ENCODE measurements at places on chromosomes 2 and 18. TPM values are rescaled to one million over a fixed set of nuclear protein-coding genes. Genes with fewer than 3 reads are reported as not detected.

DNA sequence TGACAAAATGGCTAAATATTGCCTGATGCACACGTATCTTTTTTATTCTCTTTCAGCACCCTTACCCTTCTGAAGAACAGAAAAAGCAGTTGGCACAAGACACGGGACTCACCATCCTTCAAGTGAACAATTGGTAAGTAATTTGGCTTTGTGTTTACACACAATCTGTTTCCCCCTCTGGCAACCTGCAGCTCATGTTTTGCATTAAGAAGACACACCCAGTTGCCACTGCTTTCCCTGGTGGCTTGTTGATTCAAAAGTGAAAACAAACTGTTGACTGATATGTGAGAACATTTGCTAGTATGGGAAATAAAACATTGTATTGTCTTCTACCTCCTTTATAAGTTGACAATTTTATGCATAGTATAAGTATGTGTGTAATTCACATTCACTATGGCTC, 113.0 kb downstream of the MEIS1 start:
- DNase-seq = no peak

DNA sequence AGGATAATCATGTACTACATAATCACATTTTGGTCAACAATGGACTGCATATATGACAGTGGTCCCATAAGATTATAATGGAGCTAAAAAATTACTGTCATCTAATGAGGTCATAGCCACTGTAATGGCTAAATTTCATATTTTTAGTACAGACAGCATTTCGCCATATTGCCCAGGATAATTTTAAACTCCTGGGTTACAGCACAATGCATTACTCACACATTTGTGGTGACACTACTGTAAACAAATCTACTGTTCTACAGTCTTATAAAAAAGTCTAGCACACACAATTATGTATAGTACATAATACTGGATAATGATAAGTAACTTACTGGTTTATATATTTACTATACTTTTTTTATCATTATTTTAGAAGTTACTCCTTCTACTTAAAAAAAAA, 12.8 kb downstream of the EIF2AK2 start:
- DNase-seq = no peak

DNA sequence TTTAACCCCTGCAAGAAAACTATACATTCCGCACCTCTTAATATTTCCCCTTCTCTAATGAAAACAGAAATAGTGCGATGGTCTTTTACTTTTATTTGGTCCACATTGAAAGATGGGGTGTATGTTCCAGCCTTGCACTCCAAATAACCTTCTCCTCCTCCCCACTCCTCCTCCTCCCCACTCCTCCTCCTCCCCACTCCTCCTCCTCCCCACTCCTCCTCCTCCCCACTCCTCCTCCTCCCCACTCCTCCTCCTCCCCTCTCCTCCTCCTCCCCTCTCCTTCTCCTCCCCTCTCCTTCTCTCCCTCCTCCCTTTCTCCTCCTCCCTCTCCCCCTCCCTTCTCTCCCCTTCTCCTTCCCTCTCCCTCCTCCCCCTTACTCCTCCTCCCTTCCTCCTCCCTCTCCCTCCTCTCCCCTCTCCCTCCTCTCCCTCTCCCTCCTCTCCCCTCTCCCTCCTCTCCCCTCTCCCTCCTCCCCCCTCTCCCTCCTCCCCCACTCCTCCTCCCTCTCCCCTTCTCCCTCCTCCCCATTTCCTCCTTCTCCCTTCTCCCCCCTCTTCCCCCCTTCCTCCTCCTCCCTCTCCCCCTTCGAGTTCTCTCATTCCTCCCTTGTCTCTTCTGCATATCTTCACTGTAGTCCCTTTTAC, 70.4 kb downstream of the ZNF532 start:
- no peak for DNase-seq

DNA sequence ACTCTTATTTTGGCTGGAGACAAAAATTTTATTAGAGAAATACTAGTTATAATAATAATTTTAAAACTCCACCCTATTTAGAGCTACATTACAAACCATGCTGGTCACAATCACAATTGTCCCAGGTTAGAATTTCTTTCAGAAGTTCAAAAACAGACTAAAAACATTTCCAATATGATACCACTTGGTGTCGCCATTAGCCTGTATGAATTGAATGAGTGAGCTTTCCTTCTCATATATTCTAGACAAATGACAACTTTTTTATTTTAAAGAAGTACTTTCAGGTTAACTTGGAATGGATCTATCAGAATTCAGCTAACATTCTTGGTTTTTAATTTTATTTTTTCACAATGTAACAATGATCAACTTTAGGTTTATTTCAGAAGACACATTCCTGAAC, 48.0 kb downstream of the SERPINB8 start:
- no peak for DNase-seq

- DNase-seq = peak; percentile 78
Observed at GRCh38 chr2:238159661-238160205, 963 bp downstream of the ERFE start.

DNA sequence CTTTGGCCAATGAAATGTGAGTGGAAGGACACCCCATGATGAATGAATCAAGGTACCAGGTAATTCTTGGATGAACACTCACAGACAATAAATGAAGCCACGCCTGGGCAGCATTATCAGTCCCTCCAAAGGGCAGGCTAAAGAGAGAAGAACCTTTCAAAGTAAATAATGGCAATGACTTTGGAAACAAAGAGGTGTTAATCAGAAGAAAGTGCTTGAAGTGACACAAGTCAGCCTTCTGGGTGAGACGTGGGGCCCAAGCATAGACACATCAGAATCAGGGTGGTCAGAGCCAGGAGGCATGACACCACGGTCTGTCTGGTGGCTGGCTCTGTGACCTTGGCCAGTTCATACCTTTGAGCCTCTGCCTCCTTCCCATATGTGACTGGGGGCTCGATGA, 103.3 kb downstream of the POLR1A start:
- peak; percentile 3 for DNase-seq

DNA sequence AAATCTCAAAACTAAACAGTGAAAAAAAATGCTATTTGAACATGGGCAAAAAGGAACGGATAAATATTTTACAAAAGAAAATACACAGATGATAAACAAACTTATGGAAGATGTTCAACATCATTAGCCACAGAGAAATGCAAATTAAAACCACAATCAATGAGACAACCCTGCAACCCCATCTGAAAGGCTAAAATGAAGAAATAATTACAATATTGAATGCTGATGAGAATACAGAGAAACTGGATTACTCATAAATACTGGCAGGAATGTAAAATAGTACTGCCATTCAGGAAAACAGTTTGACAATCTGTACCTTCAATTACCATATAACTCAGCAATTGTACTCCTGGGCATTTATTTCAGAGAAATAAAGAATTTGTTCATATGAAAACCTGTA, 193.1 kb upstream of the UBE2E3 start:
- no peak for DNase-seq

DNA sequence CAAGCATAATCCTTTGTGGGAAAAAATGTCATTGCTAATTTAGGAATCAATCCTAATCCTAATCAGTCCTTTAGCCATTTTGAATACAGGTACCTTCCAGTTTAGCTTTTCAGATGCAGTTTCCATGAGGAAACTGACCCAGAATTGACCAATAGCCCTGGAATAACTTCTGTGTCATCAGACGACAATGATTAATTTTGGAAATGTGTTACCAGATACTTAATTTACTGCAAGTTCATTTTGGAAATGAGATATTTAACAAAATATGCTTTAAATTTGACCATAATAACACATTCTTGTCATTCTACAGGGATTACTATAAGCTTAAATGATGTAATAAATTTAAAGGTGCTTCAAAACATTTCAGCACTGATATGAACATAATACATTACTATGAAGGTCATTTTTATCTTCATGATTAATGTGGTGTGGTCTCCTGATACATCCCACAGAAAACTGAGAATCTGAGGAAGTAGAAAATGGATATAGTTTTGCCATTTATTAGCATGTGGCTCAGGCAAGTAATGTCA, 129.8 kb upstream of the SH3BP4 start:
- no peak for DNase-seq

- no peak for DNase-seq
Observed at GRCh38 chr2:56444339-56444738, 260.5 kb downstream of the CCDC85A start.

- no peak for DNase-seq
Observed at GRCh38 chr2:23593752-23594459, 208.9 kb downstream of the KLHL29 start.

- DNase-seq = no peak
Observed at GRCh38 chr18:70417847-70418246, 129.0 kb downstream of the SOCS6 start.

GRCh38 chr2:164054651-164055050, 318.8 kb upstream of the FIGN start:
- no peak for DNase-seq

DNA sequence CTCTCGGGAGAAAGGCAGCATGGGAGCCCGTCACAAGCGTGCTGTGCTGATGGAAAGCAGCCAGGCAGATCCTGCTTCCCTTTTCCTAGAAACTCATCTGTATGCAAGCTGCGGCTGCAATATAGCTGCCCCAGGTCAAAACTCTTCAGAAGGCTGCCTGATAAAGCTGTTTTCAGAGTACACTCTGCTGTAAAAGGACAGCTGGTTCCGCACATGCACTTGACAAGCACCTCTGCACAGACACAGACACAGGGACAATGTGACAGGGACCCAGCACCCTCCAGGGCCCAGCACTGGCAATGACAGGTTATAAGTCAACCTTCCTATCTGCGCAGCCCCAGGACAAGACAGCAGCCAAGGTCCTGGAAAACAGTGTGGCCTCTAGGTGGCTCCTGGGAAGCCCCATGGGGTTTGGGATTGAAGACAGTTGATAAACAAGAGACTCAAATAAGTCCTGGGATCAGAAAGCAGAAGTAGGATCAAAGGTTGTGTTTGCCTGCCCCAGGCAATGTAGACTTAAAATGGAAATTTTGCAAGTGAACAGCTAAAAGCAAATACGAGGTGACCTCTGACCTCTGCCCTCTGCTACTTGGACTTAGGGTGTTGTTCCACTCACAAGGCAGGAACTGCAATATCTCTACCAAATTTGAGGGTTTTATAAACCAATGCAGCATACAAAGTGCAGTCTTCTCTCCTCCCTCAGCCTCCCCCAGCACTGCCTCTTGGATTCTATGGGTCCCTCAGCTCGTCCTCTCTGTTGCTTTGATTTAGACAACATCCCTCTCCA, 16.9 kb downstream of the SLC66A2 start:
- DNase-seq = peak; percentile 82

- DNase-seq = no peak
Observed at GRCh38 chr2:201472411-201472810, 20.9 kb downstream of the STRADB start.

- DNase-seq = no peak
Observed at GRCh38 chr18:10089881-10090280, 176.1 kb downstream of the VAPA start.

GRCh38 chr2:237631007-237631785, 3.8 kb downstream of the LRRFIP1 start:
- no peak for DNase-seq

The PLEKHH2 gene
- total RNA-seq = 22.8 TPM

The RNU2-63P gene
- total RNA-seq = 11.5 TPM

The XPO1 gene
- 78.4 TPM for total RNA-seq

The ERMN gene
- 0.19 TPM for total RNA-seq

The ALKAL2 gene
- 63.8 TPM for total RNA-seq
